Fibroblast of skin of right biceps (primary cell): ENCODE measurements at places on chromosomes 1 and 21.
A peak's percentile ranks its signal among the peaks of the same experiment; 100 is the strongest.

DNA sequence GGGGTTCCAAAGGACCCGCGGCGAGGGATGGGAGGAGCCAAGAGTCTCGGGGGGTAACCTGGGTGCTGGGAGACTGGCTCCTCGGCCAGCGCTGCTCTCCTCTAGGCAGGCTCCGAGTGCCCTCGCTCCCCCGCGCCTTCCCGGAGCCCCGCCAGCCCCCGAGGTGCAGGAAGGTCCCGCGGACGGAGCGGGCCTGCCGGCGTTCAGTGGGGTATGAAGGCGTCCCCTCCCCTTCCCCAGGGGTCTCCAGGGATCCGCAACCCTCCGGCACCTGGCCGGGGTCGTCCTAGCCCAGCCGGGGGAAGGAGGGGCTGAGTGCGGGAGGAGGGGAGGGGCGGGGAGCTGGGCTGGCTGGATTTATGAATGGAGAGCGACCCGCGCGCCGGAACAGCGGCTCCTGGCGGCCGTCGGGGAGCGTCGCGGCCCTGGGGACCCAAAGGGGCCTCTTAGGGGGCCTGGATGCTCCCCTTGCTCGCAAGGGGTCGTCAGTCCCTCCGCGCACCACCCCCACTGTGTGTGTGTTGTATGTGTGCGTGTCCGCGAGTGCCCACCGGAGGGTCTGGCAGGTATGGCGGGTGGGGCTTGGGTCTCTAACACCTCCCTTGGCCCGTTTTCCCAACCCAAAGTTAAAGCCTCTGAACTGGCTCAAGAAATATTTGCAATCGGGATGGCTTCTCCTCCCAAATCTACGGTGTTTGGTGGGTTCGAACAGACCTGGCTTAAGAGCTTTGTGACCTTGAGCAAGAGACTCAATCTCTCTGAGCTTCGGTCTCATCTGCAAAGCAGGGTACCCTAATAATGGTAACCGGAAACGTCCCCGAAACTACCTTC, 642 bp downstream of the HCRTR1 start:
- DNase-seq: peak; percentile 38

DNA sequence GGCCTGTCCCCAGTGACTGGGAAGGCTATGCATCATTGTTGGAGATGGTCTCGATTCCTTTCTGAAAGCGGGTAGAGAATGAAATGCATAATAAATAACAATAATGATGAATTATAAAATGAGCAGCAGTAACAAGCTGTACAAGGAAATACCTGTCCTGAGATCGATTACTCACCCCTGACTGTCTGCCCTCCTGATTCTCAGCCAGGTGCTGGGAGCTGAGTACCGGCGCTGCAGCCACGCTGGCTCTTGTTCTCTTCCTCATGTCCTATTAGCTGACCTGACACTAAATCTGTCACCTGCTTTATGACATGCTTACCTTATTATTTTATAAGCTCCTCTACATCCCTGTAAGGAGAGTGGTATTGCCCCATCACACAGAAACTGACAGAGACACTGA, 3.4 kb downstream of the AGPAT3 start:
- no peak for DNase-seq

DNA sequence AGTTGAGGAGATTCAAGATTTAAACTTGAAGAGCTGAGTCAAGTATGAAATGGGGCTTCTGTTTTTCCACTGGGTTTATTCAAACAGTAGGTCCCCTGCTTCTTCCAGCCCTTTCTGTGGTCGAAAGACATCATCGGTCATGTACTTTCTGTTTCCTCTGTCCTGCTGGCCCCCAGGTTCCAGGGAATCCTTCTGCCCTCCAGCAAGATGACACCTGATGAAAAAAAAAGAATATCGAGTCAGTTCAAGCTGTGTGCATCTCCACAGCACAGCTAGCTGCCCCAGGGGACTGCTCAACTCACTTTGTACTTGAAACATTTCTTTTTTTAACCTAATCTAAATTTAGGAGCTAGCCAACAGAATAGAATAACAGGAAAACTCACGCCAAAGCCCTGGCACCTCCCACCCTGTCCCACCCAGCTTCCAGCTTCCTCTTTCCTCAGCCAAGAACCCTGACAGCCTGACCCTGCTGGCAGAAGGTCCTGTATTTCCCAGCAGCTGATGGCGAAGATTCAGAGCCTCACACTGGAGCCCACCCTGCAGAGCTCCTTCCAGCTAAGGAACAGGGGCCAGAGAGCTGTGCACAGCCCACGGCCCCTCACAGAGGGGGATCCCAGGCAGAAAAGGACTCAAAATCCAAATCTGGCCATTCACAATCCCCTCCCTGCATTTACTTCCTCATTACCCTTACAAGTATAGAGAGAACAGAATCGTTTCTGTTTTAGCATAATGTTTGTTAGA, 176.5 kb downstream of the PSMG1 start:
- DNase-seq: no peak

DNA sequence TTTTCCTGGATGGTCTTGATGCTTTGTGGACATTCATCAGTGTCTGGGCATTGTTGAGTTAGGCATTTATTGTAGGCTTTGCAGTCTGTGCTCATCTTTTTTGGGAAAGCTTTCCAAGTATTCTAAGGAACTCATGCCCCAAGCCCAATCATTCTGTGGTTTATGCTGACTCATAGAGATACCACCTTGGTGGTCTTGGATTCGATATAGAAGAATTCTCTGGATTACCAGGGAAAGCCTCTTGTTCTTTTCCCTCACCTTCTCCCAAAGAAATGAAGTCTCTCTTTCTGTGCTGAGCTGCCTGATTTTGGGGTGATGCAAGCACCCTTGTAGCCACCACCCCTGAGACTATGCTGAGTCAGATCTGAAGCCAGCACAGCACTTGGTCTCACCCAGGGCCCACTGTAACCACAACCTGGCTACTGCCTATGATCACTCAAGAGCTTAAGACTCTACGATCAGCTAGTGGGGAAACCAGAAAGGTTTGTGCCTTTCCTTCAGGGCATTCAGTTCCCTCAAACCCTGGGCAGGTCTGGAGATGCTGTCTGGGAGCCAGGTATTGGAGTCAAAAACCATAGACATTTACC, 422.6 kb downstream of the NUF2 start:
- peak; percentile 79 for DNase-seq

DNA sequence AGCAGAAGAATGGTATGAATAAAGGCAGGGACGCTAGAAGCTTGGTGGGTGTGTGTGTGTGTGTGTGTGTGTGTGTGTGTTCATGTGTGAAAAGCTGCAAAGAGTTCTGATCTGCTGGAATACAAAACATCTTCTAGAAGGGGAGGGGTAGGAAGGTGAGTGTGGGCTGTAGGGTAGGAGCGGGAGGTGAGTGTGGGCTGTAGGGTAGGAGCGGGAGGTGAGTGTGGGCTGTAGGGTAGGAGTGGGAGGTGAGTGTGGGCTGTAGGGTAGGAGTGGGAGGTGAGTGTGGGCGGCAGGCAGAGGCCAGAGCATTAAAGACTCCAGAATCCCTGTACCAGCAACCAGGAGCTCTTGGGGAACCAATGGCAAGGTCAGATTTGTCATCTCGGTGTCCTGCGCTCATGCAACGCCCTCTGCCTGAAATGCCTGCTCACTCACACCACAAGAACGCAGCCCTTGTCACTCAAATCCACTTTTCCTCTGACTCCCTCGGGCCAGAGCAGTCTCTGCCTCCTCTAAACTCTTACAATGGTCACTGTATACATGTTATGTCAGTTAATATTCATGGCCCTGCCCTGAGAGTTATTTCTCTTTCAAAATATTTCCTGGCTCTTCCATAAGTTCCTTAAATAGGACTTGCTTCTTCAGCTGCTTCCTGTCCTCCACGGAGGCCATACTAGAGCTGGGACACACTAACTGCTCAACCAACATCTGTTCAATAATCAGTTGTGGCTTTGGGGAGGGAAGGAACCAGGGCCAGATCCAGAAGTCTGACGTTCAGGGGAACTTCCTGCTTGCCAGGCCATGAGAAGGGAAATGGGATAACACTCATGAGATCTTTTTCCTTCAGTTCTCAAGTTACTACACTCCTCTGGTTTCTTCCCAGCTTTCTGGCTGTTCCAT, 53.6 kb upstream of the ZNF644 start:
- DNase-seq: no peak

GRCh38 chr1:71273334-71273733, 192.5 kb upstream of the ZRANB2 start:
- peak; percentile 94 for DNase-seq

- no peak for DNase-seq
Measured at GRCh38 chr1:31470794-31471315, 57.8 kb downstream of the SERINC2 start.

- no peak for DNase-seq
Measured at GRCh38 chr1:8599646-8600212, 217.7 kb downstream of the RERE start.

- DNase-seq: no peak
Measured at GRCh38 chr21:31660591-31660990, 1.1 kb downstream of the SOD1 start.
